ENCODE measurements at places on chromosomes 16 and 17.

DNA sequence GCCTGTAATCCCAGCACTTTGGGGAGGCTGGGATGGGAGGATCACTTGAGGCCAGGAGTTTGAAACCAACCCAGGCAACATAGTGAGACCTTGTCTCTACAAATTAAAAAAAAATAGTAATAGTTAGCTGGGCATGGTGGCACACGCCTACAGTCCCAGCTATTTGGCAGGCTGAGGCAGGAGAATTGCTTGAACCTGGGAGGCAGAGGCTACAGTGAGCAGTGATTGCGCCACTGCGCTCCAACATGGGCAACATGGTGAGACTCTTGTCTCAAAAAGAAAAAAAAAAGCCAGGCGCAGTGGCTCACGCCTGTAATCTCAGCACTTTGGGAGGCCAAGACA is 56.9 kb upstream of the MRTFB start:
- no peak for DNase-seq

- DNase-seq = no peak
These were observed 95.8 kb downstream of the TBC1D16 start for GRCh38 chr17:79939755-79940458.

- DNase-seq = no peak
These were observed 203.4 kb upstream of the FOXF1 start for GRCh38 chr16:86306811-86307513.

- no peak for DNase-seq
These were observed 370.8 kb downstream of the SEC14L1 start for GRCh38 chr17:77511514-77512061.

GRCh38 chr17:50026837-50027171 is 29.1 kb upstream of the ITGA3 start:
- DNase-seq = no peak

GRCh38 chr17:80832266-80832676 is 159.4 kb upstream of the CHMP6 start:
- no peak for DNase-seq

GRCh38 chr16:30996324-30996984 is 11.4 kb downstream of the HSD3B7 start:
- DNase-seq = no peak

- no peak for DNase-seq
These were observed 89.7 kb downstream of the ZNF423 start for GRCh38 chr16:49766225-49766624.

DNA sequence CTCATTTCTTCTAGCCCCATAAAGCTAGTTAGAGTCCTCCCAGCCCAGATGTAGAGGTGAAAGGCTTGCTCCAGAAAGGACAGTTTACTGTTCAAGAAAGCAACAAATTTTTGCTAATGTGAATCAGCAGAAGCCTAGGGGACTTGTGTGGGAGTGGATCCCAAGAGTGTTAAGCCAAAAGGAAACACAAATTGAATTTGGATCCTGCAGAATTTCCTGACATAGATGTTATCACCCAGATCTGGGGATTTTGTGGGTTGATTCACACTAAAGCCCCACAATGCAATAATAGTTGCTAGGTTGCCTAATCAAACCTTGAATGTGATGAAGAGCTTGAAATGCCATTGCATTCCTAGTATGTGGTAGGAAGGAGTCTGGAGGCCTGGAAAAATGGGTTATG is 135.2 kb upstream of the HS3ST3A1 start:
- no peak for DNase-seq

GRCh38 chr17:33118391-33119075 is 126.9 kb downstream of the SPACA3 start:
- no peak for DNase-seq

DNA sequence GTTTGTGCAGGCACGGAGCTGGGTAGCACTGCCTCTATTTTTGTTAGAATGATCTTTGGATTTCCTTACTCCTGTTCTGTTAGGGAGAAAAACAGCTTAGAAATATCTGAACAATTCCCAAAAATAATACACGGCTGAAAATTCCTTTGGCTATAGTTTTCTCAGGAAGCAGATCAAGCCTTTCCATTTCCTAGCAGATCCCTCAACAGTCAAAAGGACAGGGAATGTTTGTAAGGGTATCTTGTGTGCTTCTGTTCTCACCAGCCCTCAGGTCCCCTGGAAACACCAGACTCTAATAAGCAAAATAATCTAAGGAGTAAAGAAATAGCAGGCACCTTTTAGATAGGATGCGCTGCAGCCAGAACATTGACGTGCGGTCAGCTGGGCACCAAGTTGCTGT is 30.5 kb upstream of the WSB1 start:
- no peak for DNase-seq

GRCh38 chr17:58686980-58687379 is 4.9 kb downstream of the TEX14 start:
- no peak for DNase-seq

- DNase-seq = no peak
These were observed 157.4 kb downstream of the WWOX start for GRCh38 chr16:78256686-78257375.

- DNase-seq = peak; percentile 47
These were observed at the start of the genes CTU2 and RNF166 for GRCh38 chr16:88706229-88706964. TSS of gene CTU2 (plus strand) at chr16:88706503. CDS start at chr16:88706531, 28 bp downstream. TSS of gene RNF166 (minus strand) at chr16:88706408. CDS start at chr16:88706325, 83 bp downstream.

- DNase-seq = no peak
These were observed 115.4 kb upstream of the CACNG3 start for GRCh38 chr16:24140730-24141129.

DNA sequence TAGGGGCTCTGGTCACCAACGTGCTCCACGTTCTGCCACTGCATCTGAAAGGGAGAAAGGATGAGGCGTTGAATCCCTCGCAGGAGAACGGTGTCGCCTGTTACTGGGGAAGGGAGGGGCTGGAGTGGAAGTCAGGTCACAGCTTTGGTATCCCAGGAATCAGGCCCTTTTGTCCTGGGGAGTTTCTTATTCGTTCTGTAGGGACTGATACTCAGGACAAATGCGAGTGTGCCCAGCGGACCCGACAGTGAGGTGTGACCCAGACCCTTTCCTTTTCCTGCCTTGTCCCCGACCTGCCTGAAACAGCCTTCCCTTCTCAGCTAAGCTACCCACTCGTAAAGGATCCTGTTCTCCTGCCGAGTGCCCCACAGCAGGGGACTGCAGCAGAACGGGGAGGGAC is 177.5 kb downstream of the VPS53 start:
- DNase-seq = no peak

DNA sequence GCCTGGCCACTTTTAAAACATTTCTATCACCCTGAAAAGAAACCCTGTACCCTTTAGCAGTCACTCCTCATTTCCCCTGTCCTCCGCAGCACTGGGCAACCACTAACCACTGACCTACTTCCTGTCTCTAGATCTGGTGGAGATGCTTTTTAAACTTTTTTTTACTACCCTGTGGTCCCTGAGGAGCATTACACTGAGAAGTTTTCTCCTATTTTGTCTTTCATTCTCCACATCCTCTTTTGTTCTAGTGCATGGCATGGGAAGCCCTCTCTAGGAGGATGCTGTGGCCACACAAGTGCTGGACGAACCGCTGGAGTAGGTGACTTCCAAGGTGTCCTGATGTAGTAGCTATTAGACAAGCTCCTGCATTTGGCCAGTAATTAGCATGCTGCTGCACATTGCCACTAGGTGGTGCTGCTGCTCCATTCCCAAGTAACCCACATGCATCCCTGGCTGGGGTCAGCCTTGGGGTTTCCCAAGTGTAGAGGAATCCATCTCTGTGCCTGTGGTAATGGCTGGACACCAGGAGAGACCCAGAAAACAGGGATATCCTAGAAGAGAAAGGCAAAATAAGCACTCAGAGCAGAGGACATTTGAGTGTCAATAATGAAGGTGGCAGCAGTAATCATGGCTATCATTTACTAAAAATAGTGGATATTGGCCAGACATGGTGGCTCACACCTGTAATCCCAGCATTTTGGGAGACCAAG is 143.8 kb upstream of the CRHR1 start:
- DNase-seq = peak; percentile 48

- DNase-seq = no peak
These were observed 13.8 kb downstream of the GAA start for GRCh38 chr17:80115159-80115558.

Measured in kidney epithelial cell (primary cell).